Thyroid gland (tissue), 4 donors: ENCODE measurements at places on chromosomes 7 and 10.

GRCh38 chr10:47026301-47027107 lies 115.3 kb downstream of the PTPN20 start:
- no peak for DNase-seq

GRCh38 chr7:112214883-112215282 lies 8.4 kb downstream of the ZNF277 start:
- DNase-seq = no peak

- DNase-seq = no peak
Measured at GRCh38 chr10:42874713-42875387, 92.3 kb downstream of the BMS1 start.

DNA sequence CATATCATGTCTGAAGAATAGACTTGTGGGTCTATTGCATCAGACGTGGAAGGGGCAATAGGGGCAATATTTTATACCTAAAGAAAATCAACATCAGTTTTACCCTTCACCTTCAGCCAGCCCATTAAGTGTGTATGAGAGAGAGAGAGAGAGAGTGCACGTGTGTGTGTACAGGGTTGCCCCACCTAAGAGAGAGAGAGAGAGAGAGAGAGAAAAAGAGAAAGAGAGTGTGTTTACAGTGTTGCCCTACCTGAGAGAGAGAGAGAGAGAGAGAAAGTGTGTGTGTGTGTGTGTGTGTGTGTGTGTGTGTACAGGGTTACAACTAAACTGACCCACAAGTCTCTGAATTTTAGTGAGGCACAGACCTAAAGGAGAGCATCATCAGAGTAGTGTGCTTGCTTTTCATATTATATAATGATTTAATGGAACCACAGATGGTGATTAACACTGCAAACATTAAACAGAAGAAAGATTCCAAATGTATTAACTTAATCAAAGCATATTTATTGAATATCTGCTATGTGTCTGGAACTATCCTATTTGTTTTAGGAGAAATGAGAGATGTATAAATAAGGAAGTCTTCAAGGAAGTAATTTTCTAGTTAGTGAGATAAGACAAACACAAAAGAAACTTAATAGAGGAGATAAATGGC lies 66.8 kb downstream of the CD36 start:
- DNase-seq = no peak

DNA sequence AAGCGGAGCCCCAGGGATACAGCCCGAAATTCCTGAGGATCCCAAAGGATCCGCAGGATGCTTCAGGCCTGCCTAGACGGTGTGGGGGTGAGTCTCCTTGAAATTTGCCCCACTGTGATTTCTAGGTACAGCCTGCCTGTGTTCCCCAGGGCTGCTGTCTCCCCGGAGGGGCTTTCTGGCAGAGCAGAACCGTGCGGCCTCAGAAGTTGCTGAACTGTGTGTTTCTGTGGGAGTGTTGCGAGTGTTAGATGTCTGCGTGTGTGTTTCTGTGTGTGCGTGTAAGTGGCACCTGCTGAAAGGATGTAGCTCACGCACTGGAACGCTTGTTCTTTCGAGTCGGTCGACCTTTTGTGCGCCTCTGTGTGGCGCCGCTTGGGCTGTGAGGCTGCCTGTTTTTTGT lies 27.8 kb upstream of the ZNF273 start:
- DNase-seq = no peak

GRCh38 chr10:128440513-128441160 lies 314.4 kb upstream of the MKI67 start:
- no peak for DNase-seq

GRCh38 chr7:608954-609353 lies 89.3 kb upstream of the PDGFA start:
- no peak for DNase-seq

DNA sequence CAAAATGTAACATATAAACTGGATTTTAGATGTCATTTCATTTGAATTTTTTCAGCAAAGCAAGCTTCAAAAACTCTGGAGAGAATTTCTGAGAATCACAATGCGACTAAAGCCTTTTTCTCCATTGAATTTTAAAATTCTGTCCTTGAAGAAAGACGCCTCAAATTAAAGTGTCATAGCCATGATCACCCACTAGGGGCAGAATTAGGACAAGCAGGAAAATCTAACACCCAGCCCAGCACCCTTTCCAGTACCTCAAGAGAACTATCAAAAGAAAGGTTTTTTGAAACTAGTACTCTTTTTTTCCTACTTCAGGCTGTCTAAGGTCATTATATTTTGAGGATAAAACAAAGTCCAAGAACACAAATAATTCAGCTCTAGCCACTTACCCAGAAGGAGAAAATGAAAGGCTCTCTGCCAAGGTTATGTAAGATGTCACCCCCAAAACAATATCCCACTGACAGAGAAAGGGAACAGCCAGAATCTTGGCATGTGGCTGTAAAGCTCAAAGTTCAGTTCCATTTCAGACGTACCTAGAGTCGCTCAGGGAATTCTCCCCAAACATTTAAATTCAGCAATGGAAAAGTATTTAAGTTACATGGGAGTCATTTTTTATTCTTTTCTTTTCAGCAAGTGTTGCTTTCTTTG lies 299.4 kb downstream of the SNX13 start:
- peak; percentile 17 for DNase-seq

GRCh38 chr7:35477609-35478008 lies 217.3 kb downstream of the HERPUD2 start:
- DNase-seq = no peak

DNA sequence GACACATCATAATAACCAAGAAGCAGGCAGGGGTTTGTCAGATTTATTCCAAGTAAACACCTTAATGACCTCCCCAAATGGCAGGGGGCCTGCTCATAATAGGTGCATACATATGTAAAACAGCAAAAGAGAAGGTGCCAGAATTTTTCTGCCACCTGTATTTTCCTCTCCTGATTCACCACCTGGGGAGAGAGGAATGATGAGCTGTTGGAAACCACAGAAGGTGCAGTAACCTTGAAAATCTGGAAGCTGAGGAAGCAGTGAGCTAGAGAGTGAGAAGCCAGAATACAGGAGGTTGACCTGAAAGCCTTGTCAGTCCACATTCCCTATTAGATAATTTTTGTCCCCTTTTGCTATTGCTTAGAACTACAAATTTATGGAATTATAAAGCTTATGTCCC lies 46.2 kb upstream of the PDE1C start:
- no peak for DNase-seq

GRCh38 chr7:110698576-110698975 lies 392.4 kb upstream of the LRRN3 start:
- DNase-seq = no peak

DNA sequence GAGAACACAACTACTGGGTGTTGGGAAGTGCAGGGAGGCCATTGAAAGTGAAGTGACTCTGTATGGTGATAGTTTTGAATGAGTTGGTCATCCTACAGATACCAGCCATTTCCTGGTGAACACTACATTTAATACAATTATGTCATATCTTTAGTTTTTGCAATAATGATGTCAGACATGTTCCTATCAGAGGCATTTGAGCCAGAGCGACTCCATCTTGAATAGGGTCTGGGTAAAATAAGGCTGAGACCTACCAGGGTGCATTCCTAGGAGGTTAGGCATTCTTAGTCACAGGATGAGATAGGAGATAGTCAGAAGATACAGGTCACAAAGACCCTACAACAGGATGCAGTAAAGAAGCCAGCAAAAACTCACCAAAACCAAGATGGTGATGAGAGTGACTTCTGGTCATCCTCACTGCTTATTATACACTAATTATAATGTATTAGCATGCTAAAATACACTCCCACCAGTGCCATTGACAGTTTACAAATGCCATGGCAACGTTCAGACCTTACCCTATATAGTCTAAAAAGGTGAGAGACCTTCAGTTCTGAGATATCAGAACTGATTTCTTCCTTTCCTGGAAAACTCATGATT lies 28.2 kb downstream of the ADK start:
- DNase-seq = no peak

GRCh38 chr10:110169586-110169985 lies 37.8 kb upstream of the MXI1 start:
- DNase-seq = no peak

GRCh38 chr7:156095908-156096539 lies 283.8 kb upstream of the SHH start:
- peak; percentile 26 for DNase-seq

DNA sequence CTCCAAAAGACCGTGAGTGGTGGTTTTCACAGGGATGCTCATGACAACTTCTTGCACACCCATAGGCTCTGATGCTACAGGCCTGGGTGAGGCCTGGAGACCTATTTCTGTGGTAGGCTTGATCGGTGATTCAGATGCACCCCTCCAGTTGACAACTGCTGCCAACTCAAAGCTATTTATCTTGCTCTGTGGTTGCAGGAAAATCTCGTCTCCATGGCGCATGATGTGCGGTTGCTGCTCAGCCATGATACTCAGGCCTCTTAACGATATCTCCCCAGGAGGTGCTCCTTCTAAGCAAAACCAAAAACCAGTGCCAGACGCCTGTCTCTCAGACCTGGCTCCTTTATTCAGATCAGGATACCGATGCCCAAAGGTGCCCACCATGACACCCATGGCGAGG lies 31.4 kb downstream of the C10orf90 start:
- DNase-seq = no peak

DNA sequence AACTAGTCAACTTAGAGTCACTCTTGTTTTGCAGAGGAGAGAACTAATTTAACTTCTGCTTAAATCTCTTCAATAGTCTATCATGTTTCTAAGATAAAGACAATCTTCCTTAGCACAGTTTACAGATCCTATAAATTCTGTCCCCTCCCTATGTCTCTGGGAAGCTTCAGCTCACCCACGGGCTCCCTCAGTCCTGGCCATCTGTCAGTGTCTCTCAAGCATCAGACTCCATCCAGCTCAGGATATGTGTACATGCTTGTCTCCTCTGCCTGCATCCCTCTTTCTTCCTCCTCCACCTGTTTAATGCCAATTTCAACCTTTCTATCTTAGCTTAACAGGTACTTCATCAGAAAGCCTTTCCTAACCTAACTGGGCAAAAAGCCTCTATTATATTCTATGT lies 177.1 kb upstream of the PTER start:
- no peak for DNase-seq

GRCh38 chr10:24901686-24902399 lies 50.6 kb downstream of the PRTFDC1 start:
- no peak for DNase-seq

- DNase-seq = no peak
Measured at GRCh38 chr10:117461766-117462423, 80.7 kb upstream of the EMX2 start.

- DNase-seq = no peak
Measured at GRCh38 chr7:106613848-106614560, 47.0 kb downstream of the CCDC71L start.

DNA sequence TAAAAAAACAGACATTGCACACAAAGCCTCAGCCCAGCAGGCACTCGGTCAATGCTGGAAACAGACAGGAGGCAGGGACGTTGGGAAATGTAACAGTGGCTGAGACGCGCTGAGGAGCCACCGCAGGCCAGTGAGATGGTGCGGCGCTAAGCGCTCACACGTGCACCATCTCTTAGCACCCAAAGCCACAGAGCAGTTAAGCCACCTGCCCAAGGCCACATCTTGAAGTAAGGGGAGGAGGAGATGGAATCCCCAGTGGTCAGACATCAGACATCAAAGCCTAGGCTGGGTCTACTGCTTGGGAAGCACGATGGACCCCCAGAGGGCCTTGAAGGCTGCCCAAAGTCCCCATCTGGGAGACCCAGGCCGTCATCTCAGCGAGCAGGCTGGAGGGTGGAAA lies 15.6 kb downstream of the LAT2 start:
- no peak for DNase-seq

DNA sequence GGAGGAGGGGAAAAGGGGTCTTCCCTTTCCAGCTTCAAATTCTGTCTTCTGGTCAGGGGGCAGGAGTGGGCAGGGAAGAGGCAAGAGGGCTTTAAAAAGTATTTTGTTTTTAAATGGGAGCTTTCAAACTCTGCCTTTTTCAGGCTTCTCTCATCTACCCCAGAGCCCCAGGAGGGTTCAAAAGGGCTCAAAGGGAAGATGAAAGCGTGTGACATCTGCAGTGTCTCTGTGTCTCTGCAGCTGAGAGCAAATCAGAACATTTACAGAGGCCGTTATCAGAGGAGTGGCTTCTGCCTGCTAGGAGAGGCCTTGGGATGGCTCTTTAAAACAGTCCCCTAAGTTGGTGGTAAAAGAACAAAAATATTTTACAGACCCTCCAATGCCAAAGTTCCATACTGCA lies 30.3 kb downstream of the TRIM8 start:
- no peak for DNase-seq

GRCh38 chr10:60818134-60818770 lies 40.0 kb downstream of the CDK1 start:
- no peak for DNase-seq

DNA sequence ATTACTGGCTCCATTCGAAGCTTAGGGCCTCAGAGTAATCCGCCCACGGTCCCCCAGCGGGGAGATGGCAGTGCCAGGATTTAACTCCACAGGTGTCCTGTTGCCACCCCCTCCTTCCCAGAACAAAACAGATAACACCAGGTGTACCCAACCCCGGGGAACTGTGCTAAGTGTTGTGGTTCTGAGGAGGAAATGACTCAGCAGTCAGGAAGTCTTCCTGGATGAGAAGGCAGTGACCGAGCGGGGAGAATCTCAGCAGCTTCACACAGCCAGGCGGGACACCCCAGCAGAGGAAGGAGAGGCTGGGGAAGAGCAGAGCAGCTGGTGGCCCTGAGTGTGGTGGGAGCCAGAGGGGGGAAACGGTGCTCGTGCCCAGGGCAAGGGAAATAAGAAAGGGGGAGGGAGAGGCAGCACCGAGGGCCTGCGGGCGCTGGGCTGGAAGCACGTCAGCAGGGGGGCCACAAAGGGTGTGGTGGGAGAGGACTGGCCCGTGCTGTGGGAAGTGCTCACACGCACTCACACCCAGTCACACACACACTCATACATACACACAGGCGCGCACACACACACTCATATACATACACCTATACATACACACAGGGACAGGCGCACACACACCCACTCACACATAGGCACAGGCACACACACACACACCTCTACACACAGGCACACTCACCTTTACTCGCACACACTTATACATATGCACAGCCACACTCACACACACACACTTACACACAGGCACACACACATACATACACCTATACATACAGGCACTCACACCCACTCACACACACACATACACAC lies 59.8 kb upstream of the CHST15 start:
- peak; percentile 48 for DNase-seq

DNA sequence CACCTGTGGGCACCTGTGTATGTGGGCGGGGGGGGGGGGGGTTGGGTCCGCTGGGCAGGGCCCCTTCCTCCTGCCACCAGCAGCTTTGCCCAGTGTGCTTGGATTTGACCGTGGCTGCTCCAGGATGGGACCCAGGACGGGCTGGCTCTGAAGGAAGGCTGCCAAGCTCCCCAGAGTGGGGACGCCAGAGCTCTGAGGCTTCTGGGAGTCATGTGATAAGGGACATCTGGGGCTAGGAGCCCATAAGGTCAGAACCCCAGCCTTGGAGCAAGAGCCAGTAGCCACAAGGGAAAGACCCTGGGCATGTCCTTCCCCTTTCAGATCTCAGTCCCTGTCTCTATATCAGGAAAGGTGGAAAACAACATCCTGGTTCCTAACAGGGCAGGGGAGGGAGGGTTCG lies 21.8 kb upstream of the AMZ1 start:
- no peak for DNase-seq

- DNase-seq = no peak
Measured at GRCh38 chr10:80476685-80477084, 22.6 kb downstream of the TSPAN14 start.

- DNase-seq = peak; percentile 99
Measured at GRCh38 chr10:132546567-132547420, 9.2 kb downstream of the INPP5A start.
